Posterior cingulate gyrus (tissue), 11 donors: ENCODE measurements at places on chromosomes 6 and 20.

DNA sequence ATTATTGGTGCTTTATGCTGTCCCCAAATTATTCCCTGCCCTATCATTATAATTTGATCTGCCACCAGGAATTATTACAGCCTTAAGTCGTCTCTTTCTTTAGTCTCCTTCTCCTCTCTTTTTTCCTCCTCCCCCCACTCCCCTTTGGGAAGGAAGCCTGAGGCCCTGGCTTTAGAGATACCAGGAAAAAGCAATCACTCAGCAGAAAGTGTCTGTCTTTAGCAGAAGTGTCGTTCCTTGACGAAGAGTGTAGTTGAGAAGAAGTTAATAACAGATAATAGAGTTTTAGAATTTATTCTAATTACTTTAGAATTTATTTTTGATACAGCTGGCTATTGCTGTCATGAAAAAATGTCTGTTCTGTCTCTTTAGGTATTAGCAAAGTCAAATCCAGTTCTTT is 16.5 kb downstream of the LIN28B start:
- DNase-seq, result no peak

DNA sequence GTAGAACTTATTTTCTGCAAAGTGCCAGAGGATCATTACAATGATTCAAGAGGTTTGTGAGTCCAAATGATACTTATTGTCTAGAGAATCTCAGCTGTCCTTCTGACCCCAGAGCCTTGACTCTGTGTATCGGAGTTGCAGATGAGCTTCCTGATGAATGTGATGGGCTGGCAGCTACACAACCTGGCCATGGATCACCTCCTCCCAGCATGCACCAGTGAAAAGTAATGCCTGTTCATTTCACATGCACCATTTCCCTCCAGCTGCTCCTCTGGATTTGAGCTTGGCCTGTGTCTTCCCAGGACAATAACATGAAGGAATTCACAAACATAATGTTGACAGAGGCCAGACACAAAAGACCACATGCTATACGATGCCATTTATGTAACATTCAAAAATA is 30.0 kb downstream of the SNHG17 start:
- DNase-seq, result no peak

GRCh38 chr6:2917065-2917464 is 14.0 kb upstream of the SERPINB9 start:
- no peak for DNase-seq

DNA sequence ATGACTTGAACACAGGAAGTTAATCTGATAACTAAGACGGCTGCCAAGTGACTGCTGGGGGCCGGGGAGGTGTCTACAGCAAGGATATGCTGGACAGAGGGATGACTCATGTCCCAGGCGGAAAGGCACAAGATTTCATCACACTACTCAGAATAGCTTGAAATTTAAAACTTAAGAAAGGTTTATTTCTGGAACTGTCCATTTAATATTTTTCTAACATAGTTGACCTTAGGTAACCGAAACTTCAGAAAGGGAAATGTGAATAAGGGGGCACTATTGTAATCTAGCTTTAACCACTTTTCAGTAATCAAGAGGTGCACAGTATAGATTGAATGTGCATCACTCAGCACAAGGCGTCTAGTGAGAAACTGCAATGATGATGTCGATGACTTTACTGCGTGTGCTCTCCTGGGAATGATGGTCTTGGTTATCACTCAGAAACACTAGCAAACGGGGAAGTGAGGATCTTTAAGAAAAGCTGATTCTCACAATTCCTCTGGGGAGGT is 171.5 kb downstream of the QKI start:
- DNase-seq, result no peak

- no peak for DNase-seq
These were observed 260.6 kb downstream of the PRL start for GRCh38 chr6:22036275-22036674.

DNA sequence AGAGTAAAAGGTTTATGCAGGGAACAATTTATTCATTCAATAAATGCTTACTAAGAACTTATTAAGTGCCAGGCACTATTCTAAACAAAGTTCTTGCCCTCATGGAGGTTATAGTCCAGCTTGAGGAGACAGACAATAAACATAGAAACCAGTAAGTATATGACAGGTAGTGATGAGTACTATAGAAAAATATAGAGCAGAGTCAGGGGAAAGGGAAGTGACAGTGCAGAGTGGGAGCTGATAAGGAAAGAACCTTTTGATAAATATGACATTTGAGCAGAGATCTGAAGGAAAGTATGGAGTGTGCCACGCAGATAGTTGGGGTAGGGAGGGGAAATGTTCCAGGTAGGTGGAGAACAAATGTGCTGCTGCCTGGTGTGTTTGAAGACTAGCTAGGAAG is 12.1 kb downstream of the ACSS2 start:
- DNase-seq, result no peak

- no peak for DNase-seq
These were observed 105.5 kb downstream of the IPCEF1 start for GRCh38 chr6:154251116-154251515.
